NCI-H510A treated with DMSO at 0.1 percent for 48 hours (cell line): ENCODE measurements at places on chromosomes 6 and 20.

DNA sequence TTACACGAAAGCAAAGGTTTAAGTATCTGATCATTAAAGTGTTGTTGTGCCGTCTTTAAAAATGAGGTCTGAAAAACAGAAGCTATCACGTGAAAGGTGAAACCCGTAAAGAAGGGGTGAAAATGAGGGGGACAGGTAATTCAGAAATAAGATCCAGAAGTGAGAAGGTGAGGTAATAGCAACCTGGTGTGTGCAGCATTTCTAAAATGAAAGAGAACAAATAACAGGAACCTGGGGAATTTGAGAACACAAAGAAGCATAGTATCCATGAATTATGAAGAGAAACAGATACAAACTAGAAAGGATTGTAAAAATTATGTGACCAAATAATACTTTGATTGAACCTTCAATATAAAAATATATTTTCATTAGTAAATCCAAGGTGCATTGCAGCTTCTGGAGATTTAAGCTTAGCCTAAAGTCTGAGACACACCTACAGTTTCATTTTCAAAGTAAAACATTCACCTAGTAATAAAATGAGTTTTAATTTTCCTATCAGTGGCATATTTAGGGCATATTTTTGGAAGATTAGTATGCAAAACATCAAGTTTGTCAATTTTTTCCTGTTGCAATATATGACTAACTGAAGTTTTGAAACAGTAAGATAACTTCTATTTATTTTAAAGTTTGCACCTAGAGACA is 1.4 kb downstream of the HEY2 start:
- no peak for DNase-seq

GRCh38 chr6:108589244-108589791 is 28.6 kb downstream of the FOXO3 start:
- peak; percentile 3 for DNase-seq

GRCh38 chr6:165835410-165835851 is 172.4 kb upstream of the PDE10A start:
- DNase-seq = no peak

GRCh38 chr6:130128326-130128725 is 94.4 kb downstream of the SAMD3 start:
- no peak for DNase-seq

- no peak for DNase-seq
Observed at GRCh38 chr6:135537741-135538301, 40.3 kb upstream of the AHI1 start.

GRCh38 chr6:33591424-33592032 is 11.5 kb upstream of the BAK1 start:
- no peak for DNase-seq

GRCh38 chr6:27388293-27389197 is at the start of gene ZNF391:
ZNF391 (plus strand) TSS chr6:27388759; CDS start chr6:27400371, 11,612 bp downstream.
- DNase-seq = peak; percentile 33

DNA sequence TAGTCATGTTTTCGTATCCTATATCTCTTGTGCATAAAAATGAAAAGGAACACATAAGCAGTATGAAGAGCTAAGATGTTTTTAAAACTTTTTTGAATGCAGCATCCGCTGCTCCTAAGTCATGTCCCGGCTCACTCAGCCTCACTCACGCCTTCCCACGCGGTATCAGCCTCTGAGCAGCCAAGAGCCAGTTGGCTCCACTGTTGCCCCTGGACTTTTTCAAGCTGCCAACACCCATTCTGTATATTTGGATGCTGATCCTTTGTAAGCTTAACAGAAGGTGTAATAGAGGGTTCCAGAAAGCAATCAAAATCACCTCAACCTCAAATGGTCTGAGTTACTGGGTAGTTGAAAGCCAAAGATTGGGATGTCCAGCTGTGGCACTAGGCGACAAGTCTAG is 139.3 kb downstream of the TTLL2 start:
- DNase-seq = no peak

GRCh38 chr6:18405477-18406293 is 18.5 kb downstream of the RNF144B start:
- DNase-seq = no peak

DNA sequence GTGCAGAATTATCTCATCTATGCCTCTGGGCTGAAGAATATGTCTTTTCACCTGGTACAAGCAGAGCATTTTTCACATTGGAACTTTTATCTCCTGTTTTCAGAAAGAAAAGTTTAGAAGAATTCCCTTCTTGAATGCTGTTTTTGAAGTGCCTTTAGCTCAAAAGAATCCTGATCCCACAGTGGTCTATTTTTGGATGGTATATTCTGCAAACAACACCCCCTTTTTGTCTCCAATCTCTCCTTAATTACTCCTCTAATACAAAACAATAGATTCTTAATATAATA is 57.7 kb upstream of the HFE start:
- no peak for DNase-seq

- no peak for DNase-seq
Observed at GRCh38 chr6:3701631-3702030, 49.9 kb downstream of the PXDC1 start.

DNA sequence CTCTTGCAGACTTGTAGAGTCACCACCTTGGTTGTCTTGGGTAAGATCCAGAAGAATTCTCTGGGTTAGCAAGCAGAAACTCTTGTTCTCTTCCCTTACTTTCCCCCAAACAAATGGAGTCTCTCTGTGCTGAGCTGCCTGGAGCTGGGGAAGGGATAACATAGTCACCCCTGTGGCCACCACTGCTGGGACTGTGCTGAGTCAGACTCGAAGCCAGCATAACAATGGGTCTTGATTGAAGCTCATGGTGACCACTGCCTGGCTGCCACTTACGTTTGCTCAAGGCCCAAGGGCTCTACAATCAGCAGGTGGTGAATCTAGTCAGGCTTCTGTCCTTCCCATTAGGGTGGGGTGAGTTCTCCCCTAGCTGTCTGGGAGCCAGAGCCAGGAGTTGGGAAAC is 15.4 kb upstream of the ERVFRD-1 start:
- no peak for DNase-seq

- DNase-seq = no peak
Observed at GRCh38 chr6:143970456-143971218, 37.4 kb downstream of the PLAGL1 start.

- DNase-seq = no peak
Observed at GRCh38 chr20:32395066-32395465, 36.9 kb downstream of the ASXL1 start.

- DNase-seq = no peak
Observed at GRCh38 chr20:43542674-43543073, 16.2 kb upstream of the SGK2 start.

DNA sequence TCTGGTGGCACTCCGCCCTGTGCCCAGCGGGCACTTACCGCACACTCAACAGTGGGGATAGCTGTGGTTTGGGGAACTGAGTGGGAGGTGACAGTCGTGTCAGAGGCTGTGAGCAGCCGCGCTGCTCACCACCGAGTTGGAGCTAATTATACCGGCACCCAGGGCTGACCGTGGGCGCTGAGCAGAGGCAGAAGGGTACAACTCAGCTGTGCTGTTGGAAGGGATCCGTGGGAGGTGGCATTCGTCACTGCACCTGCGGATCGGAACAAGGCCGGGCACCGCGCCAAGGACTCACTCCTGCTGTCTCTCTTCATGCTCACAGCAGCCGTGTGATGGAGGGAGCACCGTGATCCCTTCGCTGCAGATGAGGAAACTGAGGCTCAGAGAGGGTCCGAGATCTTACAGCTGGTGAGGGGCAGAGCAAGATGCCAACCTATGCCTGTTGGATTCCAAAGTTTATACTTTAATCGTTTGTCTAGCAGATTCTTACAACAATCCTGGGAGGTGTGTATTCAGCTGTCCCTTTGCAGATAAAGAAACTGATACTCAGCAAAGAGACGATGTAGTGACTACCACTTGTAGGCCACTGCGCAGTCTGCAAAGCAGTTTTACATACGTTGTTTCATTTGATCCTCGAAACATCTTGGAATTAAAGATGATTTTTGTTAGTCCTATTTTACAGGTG is 713 bp upstream of the ELMO2 start:
- DNase-seq = peak; percentile 75

GRCh38 chr6:39861663-39862062 is 69.5 kb downstream of the DAAM2 start:
- DNase-seq = no peak

DNA sequence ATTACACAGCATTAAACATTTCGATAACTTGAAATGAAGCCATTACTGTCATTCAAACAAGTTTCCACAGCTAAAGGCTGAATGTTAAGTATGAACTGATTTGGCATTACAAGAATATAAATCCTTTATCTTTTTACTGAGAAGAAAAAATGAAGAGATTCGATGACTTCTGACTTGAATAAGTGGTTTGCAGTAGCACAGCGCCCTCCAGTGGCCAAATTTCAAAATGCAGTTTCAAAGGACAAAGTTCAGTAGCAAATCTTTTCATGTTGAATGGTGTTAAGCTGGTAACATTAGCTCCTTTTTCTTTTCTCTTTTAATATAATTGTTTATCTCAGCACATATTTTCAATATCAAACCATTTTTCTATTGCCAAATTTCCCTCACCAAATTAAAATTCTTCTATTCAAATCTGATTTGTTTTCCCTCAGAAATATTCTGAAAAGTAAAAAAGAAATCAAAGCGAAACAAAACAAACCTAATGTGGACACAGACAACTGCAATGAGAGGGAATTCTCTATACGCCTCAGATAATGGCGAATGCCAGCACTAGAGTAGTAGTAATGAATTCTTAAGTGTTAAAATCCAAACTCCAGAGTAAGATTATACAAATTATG is 145.7 kb downstream of the BTBD9 start:
- DNase-seq = peak; percentile 83

DNA sequence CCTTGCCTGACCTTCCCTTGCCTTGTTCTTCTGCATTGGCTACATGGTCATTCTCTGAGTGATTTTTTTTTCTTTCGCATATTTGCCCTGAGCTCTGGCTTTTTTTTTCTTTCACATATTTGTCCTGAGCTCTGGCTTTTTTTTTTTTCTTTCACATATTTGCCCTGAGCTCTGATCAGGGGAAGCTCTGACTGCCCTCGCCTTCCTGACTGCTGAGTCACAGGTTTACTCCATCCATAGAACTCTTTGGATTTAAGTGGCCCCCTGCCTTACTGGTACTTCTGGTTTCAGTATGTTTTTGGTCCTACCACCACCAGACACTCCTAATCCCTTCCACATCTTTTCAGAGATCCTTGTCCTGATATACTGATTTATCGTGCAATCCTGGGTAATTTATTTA is 201.1 kb downstream of the OGFRL1 start:
- DNase-seq = no peak

DNA sequence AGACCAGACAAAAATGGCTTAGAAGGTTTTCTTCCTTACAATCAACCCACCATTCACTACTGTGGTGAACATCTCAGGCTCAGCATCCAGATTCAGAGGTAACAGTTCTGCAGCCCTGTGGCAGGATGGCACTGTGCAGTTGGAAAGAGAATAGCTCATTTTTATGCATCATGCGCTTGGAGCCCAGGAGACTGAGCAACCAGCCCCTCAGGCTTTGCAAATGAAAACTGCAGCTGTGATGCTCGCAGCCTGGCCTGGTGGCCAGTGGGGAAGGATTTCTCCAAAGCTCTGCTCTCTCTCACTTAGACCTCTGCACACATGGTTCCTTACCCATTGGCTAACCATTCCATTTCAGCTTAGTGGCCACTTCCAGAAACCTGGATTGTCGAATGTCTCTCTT is 45.8 kb downstream of the GABRR2 start:
- no peak for DNase-seq

GRCh38 chr20:24746351-24746685 is 202.8 kb upstream of the CST7 start:
- no peak for DNase-seq

DNA sequence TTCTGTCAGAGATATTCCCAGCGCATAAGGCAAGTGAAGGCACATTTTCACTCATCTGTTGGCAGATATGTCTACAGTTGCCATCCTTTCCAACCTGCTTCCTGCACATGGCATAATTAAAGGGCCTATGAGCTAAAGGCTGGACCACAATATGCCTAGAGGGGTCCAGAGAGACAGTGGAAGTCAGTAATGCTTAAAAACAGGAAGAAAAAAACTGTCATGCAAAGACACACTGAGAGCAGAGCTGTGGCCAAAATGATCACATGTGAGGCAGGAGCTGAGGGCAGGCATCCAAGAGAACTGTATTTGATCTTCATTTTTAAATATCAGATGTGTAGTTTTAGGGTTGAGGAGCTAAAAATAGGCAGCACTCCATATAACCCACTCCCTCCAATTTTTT is 125.0 kb upstream of the BACH2 start:
- DNase-seq = no peak

GRCh38 chr20:50373674-50374286 is 136.4 kb upstream of the PTPN1 start:
- no peak for DNase-seq

GRCh38 chr6:40391086-40391485 is 196.1 kb downstream of the LRFN2 start:
- DNase-seq = no peak

DNA sequence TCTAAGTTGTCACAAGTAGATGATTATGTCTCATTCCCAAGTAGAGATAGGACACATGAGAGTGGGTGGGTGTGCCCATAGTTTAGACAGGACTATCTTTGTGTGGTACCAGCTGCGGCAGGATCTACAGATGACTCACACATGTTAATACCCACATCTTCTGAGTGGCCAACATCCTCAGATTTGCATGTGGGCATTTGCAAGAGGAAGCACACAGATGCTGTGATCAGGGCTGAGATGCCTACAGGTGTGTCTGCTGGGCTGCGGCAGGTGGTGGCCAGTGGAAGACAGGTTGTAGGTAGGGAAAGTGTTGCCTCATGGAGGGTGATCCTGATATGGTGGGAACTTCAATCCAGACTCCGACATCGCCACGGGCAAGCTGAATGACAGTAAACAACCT is 50.8 kb downstream of the UTRN start:
- no peak for DNase-seq

GRCh38 chr6:51057296-51057695 is 238.6 kb downstream of the TFAP2B start:
- DNase-seq = no peak

- DNase-seq = no peak
Observed at GRCh38 chr20:22446613-22447446, 137.5 kb downstream of the FOXA2 start.

DNA sequence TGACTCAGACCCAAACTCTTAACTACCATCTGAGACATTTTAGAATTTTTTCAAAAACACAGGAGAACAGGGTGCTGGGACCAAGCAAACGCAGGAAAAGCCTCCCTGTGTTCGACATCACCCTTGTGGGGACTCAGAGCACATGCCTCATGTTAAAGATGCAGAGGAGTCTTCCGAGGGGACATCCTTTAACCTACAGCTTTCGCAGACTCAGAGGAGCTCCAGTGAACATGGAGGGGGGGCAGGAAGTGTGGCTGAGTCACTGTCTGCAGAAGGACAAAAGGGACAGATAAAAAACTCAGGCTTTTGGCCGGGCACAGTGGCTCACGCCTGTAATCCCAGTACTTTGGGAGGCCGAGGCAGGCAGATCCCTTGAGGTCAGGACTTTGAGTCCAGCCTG is 15.1 kb downstream of the BMP7 start:
- no peak for DNase-seq

DNA sequence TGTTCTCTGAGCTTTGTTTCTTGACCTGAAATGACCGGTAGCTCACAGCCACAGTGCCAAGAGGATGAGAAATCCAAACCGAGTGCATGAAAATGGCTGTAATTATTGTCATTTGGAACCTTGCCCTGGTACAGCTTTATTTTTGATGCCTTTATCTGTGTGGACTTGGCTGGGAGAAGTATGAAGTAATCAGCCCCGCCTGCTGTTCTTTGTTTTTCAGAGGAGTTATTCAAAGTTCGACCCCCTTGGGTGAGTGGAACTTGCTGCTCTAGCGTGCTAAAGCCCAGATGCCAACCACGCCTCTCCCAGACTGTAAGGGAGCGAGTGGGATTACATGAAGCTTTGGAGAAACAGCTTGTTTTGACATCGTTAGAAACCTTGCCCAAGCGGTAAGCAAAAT is 48.3 kb downstream of the ECT2L start:
- no peak for DNase-seq

GRCh38 chr6:53664623-53665022 is 933 bp downstream of the KLHL31 start:
- DNase-seq = no peak
